ENCODE measurements at places on chromosomes 3 and 15. TPM values are rescaled to one million over a fixed set of nuclear protein-coding genes. Genes with fewer than 3 reads are reported as not detected.

Gene WDR49
- total RNA-seq = not detected

DNA sequence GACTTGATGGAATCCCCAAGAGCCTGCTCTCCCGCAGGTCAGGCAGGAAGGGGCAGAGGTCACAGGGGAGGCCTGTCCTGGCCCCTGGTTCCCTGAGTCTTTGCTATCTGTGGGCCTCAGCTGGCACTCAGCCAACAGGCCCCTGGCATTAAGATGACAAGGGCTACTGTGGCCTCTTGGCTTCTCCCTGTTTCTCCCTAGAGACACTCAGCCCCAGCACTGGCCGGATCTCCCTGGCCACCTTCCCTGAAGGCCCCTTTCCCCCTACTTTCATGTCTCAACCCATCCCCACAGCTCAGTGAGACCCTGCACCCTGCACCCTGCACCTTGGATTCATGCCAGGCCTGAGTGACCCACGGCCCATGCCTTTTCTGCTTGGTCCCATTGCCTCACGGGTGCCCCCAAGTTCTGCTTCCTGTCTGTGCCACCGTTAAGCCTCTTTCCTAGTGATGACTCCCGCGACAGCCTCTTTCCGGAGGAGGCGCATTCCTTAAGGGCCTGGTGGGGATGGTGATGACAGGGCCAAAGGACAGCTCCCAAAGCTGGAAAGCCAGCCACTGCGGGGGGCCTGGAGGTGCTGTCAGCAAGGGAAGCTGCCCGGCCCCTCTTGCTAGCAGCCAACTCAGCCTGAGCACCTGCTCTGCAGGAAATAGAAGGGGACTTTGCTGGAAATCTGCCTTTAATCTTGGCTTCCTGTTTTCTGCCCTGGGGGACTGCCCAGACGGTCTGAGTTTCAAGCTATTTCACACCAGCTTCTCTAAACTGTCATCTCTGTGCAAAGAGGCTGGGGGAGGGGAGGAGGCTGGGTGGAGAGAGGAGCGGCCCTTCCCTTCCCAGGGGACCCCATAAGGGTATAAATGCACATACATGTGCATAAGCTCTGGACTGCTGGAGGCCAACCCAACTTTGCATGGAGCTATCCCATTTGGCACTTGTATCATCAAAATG, 4.8 kb upstream of the CSK start:
- DNase-seq = no peak

DNA sequence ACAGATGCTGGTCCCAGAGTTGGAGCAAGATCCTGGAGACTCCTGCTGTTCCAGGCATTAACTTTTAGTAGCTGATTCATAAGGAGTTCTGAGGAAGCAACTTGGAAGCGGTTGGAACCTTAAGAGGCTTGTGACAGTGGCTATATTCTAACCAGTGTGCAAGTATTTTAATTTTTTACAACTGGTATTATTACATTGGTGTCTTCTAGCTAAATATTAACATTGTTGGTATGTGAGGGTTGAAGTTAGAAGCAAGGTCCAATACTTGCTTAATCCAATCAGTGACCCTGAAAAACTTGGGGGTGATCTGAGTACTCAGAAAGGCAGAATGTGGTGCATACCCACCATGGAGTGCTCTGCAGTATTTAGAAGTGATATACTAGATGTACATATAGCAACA, 1.5 kb upstream of the OR4F15 start:
- no peak for DNase-seq

GRCh38 chr3:70849911-70850699, 537.7 kb upstream of the MDFIC2 start:
- peak; percentile 93 for DNase-seq

GRCh38 chr3:192940129-192940528, 22.5 kb upstream of the MB21D2 start:
- no peak for DNase-seq

Measured in IMR-90 (cell line).